Osteocyte (in vitro differentiated cells): ENCODE measurements at places on chromosomes 4 and X.

GRCh38 chrX:118872102-118872566 is 48.5 kb downstream of the ZCCHC12 start:
- no peak for DNase-seq

GRCh38 chr4:28287831-28288233 is 1427.2 kb downstream of the STIM2 start:
- no peak for DNase-seq

- DNase-seq, result no peak
Measured at GRCh38 chrX:40530509-40530908, 50.3 kb upstream of the ATP6AP2 start.

- no peak for DNase-seq
Measured at GRCh38 chr4:91961504-91961903, 342.3 kb upstream of the GRID2 start.

DNA sequence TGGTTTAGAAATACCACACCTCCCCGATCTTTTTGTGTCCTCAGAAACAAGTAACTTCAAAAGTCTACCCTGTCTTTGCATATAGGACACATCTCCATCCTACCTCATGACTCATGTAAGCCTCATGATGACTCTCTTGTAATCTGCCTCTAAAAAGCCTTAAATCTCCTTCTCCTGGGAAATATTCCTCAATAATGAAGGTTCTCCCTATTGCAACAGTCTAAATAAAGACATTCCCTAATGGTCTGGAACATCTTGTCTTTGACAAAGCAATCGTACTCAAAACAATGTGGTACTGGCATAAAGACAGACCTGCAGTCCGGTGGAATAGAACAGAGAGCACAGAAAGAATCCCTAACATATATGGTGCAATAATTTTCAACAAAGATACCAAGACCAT is 257.7 kb downstream of the OPHN1 start:
- DNase-seq, result no peak

DNA sequence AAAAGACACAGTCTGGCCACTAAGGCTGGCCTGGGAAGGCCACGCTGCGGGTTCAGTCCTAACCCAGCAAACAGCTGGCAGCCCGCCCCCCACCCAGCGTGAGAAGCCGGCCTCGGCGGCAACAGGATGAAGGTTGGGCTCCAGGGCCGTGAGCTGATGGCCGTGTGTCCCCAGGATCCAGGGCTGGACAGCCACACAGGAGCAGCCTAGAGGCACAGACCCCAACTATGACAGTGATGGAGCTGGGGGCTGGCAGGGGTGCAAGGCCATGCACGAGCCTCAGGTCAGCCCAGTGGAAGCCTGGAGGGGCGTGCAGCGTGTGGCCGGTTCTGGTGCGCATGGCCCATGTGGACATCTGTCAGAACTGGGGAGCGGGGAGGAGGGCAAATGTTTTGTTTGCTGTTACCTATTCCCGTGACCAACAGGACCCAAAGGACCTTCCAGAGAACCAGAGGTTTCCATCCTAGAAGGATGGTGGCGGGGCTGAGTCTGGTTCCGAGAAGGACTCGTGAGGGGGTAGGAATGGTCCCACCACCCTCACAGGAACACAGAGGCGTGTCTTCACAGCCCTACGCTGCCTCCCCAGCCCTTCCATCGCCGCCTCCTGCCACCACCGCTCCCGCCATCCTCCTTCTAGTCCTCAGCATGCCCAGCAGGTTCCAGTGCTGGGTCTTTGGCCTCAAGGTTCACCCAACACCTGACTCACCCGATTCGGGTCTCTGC is 46.5 kb downstream of the ZFYVE28 start:
- DNase-seq, result no peak

DNA sequence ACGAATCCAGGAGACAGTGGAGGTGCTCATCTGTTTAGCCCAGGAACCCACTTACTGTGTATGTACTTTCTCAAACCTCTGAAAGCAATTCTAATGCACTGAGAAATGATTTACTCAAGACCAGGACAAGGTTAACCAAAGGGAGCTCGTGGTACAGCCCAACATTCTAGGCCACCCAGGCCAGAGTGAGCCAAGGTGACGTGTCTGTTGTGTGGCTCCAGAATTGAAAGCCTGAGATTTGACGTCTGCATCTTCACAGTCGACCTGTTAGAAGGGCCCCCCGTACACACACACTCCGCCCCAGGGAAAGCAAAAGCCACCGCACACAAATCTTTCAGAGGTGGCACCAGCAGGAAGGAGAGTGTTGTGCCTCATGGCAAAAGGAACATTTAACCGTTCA is 2.3 kb downstream of the MAP3K15 start:
- DNase-seq, result no peak

DNA sequence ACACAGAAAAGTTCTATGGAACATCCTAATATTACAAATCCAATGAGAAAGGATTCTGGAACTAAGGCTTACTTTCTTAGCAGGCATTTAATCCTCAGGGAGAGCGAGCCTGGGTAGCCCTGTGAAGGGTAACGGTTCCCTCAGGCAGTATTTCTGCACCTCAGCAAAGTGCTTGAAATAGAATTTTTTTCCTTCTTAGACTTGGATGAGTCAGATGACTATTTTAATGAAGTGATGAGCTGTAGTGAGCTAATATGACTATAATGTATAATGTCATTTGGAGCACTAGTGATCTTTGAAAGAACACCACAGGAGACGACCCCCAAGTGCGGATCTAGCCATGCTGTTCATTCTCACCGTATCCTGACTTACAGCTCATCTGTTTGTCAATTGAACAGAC is 493.0 kb upstream of the FAM241A start:
- DNase-seq, result no peak

GRCh38 chr4:154329268-154329868 is 162.2 kb downstream of the DCHS2 start:
- no peak for DNase-seq

GRCh38 chr4:154004507-154005170 is 215.8 kb upstream of the SFRP2 start:
- DNase-seq, result no peak

GRCh38 chr4:17713779-17714178 is 67.6 kb downstream of the FAM184B start:
- peak; percentile 13 for DNase-seq

- DNase-seq, result no peak
Measured at GRCh38 chr4:147707892-147708672, 23.8 kb upstream of the ARHGAP10 start.

DNA sequence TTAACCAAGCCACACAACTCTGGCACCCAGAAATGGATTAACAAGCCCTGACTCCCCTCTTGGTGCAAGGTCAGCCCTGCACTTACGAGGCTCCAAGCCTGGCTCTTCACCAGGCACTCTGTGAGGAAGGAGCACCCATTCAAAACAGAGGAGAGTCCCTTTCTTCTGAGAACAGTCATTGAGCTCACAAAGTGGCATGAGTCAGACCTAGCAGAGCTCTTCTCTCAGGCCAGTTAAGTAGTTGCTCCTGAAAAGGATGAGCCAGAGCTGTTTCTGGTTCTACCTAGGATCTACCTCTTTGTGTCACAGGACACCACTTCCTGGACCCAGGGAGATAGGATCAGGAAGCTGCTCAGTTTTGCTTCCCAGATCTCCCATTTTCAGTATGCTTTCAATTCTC is 48.2 kb downstream of the EVC2 start:
- no peak for DNase-seq

DNA sequence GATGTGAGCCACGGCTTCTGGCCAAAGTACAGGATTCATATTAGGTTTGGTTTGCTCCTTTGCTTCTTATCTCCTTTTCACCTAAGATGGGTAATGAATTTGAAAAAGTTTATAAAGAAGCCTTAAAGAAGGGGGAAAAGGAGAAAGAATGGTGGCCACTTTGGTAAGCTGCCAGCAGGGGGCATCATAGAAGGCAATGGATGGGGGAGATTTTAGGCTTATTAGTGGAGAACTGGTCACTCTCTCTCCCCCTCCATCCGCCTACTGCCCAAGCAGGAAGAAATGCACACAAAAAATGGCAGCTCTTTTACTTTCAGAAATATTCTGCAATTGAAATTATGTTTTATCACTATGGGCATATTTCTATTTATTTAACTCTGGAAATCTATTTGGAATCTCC is 32.0 kb downstream of the SPARCL1 start:
- DNase-seq, result no peak

GRCh38 chr4:126753592-126753991 is 879.2 kb upstream of the INTU start:
- no peak for DNase-seq

- DNase-seq, result no peak
Measured at GRCh38 chr4:52374877-52375276, 284.2 kb downstream of the USP46 start.

DNA sequence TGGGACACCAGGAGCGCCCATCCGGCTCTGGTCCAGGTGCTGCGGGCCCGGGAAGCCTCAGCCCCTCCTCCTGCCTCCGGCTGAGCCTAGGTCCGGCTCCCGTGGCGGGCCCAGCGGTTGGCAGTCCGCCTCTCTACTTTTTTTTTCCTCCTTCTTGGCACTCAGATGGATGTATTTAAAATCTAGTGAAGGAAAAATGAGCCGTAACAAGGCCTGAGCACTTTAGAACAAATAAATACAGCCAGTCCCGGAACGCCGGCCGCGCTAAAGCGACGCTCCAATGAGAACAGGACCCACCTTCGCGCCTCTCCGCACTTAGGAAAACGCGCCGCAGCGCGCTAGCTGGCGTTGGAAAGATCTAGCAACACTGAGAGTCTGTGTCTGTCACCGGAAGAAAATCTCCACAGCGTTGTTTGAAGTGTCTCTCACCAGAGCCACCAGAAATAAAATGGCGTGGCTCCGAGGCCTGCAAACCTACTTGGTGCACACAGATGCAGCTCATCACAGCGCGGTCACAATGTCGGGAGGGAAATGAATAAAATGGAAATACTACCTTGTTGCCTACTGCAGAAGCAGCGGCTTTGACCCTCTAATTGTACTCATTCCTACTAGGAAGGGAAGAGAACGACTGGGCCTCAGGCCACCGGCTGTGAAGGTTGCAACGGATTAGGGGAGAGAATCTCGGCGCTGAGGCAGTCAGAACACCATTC is 4.7 kb downstream of the NEUROG2 start:
- no peak for DNase-seq

- DNase-seq, result no peak
Measured at GRCh38 chrX:57977992-57978391, 67.7 kb upstream of the ZXDA start.

DNA sequence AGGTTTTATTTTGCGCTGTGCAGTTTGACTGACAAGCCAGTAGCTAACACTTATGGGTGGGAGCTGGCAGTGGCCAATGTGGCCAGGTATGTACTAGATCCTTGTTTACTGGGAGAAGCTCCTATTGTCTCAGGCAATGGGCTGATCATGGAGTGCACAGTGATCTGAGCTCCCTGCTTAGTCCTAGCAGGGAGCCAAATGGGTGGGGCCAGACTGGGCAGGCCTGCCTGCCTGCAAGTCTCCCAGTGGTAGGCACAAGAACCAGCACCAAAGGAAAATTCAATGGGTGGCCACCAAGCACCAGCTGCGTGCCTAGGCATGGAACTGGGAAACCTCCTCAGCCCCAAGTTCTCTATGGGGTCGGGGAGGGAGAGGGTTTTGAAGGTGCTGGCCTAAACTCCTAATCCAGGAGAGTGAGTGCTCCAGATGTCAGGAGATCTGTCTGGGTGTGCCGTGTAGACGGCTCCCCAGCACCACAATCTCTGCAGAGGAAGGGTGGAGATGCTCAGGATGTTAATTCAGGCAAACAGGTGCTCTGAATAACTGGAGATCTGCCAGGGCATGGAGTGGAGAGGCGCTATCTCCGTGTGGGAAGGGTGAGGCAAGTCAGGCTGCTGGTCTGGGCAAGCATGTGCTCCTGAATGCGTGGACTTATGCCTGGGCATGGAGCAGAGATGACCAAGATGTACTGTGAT is 48.2 kb downstream of the SPCS3 start:
- DNase-seq, result no peak

DNA sequence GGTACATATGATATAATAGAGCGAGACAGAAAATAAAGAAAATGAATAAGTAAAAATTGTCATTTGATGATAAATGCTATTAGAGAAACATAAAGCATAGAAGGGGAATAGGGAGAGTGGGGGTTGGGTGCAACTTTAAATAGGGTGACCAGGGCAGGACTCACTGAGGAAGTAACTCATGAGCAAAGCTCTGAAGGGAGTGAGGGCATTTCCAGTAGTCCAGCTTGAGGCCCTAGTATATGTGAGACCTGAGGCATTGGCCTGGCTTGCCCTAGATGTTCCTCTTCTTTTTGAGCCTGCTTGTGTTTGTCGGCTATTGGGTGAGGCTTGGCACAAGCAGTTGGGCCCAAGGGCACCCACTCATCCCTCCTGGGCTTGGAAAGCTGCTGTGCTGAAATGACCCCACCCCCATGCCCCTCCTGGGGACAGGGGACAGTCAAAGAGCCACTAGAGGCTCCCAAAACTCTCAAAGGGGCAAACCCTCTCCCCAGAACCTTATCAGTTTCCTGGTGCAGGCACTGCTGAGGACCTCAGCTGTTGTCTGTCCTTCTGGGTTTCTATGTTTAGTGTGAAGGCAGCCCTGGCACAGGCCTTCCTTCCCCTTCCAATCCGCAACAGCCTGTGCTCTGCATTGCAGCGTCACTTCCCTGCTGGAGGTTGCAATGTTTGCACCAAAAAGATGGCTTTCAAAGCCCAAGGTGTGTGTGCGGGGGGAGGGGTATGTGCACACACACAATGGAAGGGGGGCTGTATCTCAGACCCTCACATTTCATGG is 40.1 kb downstream of the APLN start:
- DNase-seq, result no peak

- no peak for DNase-seq
Measured at GRCh38 chrX:153812220-153812619, 17.8 kb downstream of the SSR4 start.
